ENCODE measurements at places on chromosomes 11 and 22. TPM values are rescaled to one million over a fixed set of nuclear protein-coding genes. Genes with fewer than 3 reads are reported as not detected.

Gene FRMD8
- total RNA-seq: 66.6 TPM

Gene CRY2
- total RNA-seq: 10.8 TPM

Gene VWCE
- 0.26 TPM for total RNA-seq

Gene PDGFB
- total RNA-seq: 1.1 TPM

Gene SPECC1L
- total RNA-seq: 25.0 TPM
